CD4-positive, alpha-beta T cell treated with Interleukin-12 subunit alpha and Interleukin-12 subunit beta, for 1 hour (primary cell): ENCODE measurements at places on chromosomes 5 and 9.

DNA sequence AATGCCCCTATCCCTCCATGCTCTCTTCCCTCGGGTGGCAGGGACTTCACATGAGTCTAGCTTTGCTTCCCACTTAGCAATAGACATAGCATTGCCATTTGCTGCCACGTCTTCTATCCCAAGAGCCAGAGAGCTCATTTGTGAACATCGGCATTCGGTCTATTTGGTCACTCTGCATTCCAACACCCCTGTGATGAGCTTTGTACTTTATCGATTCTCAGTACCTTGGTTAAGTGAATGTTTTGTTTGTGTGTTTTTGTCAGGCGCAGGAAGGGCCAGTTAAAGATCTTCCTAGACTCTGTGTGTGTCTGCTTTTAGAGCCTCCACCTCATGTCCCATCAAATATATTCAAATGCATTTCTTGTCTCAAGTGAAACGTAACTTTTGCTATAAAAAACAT, 141.7 kb downstream of the TARS1 start:
- no peak for DNase-seq

DNA sequence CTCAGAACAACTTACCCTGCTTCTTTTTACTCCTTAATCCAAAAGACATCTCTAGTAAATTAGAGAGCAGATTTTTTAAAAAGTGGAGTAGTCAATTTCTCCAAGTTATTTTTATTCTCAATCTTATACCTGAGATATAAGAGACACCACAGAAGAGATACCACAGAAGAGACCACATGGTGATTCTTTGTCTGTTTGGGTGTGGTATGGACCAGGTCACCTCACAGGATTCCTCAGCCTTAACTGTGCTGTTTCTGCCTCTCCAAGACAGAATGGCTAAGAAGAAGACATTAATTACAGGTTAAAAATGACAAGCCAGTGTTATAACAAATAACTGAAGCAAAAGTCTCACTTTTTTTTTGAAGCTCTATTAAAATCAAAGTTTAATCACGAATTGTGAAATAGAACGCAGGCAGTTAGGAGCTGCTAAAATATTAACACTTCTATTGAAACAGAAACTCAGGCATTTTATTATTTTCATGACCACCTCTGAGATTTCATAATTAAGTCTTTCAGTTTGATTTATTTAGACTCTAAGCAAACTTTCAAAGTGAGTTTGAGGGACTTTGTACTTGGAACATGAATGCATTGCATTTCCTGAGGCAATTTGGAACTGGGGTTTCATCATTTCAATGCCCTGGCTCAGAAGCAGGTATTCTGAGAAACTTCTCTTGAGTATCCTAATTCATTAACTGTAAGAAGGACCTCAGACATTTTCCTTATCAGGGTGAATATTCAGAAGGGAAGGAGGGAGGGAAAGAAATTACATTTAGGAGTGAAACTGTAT, 280.7 kb downstream of the KCTD16 start:
- no peak for DNase-seq

DNA sequence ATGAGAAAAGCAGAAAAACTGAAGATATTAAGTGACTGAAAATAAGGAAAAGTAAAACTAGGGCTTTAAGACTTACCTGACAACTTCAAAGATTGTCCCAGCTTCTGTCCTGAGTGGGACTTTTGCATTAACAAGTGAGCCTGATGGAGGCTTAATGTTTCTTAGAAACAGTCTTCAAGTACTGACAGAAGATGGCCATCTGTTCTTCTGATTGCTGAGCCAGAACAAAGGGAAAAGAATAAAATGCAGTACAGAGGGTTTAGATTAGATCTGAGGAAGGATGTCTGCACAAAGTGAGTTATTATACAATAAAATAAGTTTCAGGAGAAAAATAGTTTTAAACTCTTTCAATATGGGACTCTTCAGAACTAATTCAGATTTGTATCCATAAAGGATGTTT, 500.7 kb downstream of the CETN3 start:
- DNase-seq, result no peak

GRCh38 chr5:168978015-168978414, 322.9 kb downstream of the SLIT3 start:
- no peak for DNase-seq

- DNase-seq, result no peak
Measured at GRCh38 chr9:97319395-97319794, 11.9 kb downstream of the CCDC180 start.

DNA sequence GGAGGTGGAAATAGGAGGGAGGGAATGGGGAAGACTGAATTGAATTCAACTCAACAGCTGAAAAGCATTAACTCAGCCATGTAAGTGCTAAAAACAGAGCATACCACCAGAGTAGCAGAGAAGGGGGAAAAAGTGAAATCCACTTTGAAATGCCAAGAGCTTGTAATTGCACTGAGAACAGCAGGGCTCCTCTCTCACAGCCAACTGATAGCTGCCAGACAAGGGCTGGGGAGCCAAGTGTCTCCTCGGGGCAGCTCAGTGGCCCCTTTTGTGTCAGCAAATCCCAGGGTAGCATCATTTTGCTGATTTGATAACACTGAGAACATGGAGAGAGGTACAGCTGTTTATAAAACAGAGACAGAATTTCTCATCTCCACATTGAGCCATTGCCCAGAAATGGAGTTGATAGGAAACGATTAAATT, 182.5 kb downstream of the FRMD3 start:
- DNase-seq, result no peak

- DNase-seq, result no peak
Measured at GRCh38 chr9:134987906-134988700, 70.4 kb upstream of the FCN1 start.

GRCh38 chr5:168334280-168334679, 42.8 kb downstream of the WWC1 start:
- no peak for DNase-seq

- DNase-seq, result no peak
Measured at GRCh38 chr9:91360551-91361290, 997 bp downstream of the AUH start.

GRCh38 chr5:156667616-156668015, 182.5 kb upstream of the PPP1R2B start:
- no peak for DNase-seq

DNA sequence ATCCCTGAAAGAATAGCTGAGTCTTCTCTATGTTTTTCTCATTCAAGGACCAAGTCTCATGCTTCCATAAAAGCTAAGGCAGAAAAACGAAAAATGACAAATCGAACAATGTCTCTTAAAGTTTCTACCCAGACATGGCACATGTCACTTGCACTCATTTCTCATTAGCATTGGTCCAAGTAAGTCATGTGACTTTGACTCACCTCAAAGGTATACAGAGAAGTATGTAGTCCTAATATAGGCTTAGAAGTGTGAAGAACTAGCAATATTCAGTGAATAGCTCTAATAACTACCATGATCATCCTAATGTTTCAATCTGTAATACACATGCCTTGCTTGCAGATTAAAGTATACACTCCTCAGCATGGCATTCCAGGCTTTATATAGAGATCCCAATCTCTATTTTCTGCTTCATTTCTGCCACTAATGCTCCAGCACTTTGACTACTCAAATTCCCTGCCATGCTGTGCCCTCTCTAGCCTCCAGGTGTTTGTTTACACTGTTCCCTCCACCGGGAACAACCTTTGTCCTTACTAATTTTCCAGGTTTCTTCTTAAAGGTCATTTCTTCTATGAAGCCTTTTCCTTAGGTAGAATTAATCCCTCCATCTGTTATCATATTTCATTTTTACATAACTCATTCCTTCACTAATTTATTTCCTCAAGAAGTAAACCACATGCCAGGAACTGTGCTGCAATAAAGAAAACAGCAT, 98.9 kb downstream of the CEMIP2 start:
- no peak for DNase-seq

DNA sequence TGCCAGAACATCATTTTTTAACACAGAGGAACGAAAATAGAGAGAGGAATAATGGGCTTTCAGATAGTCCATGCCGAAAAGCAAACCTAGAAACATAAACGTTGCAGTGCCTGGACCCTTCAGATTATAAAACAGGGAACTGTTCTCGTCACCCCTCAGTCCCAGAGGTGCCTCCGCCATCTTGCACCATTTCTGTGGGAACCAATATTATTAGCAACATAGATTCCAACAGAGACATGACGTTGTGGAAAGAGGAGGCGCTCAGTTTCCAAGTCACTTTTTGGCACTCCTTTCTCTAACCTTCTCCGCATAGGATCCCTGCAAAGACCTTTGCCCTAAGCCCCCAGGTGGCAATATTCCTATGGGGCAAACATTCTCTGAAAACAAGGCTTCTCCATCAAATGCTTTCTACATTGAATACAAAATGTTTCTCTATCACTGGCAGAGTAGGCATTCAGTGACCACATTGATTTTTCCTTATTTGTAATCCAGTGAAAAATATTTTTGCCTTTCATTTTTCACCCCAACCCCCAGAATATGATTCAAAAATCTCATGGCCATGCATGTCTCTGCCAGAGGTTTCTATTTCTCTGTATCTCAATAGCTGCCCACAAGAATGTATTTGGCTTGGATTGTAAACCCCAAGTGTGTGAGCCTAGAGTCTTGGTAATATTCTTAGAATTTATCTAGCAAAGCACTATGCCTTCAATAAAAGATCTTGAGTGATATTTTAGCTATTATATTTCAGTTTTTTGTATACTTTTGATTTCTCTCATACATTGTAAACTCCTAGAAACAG, 500.8 kb upstream of the WWC1 start:
- DNase-seq, result no peak

- no peak for DNase-seq
Measured at GRCh38 chr9:93166699-93167098, 17.2 kb upstream of the WNK2 start.

DNA sequence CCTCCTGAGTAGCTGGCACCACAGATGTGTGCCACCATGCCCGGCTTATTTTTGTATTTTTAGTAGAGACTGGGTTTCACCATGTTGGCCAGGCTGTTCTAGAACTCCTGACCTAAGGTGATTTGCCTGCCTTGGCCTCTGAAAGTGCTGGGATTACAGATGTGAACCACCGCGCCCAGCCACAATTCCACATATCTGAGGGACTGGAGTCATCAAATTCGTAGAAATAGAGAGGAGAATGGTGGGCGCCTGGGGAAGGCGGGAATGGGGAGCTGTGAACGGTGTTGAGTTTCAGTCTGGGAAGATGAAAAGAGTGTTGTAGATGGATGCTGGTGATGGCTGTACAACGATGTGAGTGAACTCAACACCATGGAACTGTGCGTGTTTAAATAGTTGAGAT, 1.9 kb upstream of the ABO start:
- DNase-seq, result no peak

DNA sequence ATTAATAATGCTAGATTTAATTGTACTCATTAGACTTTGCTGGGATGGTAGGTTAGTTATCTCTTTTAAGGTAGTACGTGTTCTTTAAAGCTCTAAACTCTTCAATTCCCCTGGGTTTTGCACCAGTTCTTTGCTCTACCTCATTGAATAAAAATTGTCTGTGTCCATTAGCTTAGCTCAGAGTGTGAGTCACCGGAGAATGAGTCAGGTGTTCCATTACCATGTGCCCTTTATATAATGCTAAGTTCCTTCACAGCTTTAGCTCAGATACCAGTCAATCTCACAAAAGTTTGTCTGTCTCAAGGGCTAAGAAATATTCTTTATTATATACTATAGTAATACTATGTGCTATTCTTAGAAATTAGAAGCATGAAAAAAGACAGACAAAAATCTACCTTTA, 339.4 kb downstream of the PRELID2 start:
- DNase-seq, result no peak

DNA sequence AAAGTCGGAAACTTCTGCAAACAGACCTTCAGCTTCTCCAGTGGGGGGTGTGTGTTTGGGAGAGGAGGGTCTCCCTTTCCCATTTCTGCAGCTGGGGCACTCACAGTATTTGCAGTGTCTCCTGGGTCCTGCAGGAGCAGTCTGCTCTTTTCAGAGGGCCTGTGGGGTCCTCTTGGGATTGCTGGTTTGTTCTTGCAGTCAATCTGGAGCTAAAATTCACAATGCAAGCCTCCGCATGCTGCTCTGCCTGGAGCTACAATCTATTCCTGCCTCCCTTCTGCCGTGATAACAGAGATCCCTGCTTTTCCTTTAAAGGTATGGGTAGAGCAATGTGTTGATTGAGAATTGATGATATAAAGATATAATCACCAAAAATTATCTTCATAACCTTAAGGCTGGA, 43.2 kb downstream of the ZNF462 start:
- DNase-seq, result no peak

GRCh38 chr5:169474226-169474625, 109.3 kb upstream of the SPDL1 start:
- no peak for DNase-seq
